ENCODE measurements at places on chromosomes 5 and 9.

DNA sequence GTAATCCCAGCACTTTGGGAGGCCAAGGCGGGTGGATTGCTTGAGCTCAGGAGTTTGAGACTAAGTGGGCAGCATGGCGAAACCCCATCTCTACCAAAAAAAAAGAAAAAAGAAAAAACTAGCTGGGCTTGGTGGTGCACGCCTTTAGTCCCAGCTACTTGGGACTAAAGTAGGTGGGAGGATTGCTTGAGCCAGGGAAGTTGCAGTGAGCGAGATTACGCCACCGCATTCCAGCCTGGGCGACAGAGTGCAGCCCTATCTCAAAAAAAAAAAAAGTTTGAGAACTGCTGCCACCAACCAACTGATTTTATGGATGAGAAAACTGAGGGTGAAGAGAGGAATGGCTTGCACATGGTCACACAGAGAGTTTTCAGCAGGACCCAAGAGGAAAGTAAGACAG is 175.1 kb downstream of the DOCK8 start:
- no peak for DNase-seq

DNA sequence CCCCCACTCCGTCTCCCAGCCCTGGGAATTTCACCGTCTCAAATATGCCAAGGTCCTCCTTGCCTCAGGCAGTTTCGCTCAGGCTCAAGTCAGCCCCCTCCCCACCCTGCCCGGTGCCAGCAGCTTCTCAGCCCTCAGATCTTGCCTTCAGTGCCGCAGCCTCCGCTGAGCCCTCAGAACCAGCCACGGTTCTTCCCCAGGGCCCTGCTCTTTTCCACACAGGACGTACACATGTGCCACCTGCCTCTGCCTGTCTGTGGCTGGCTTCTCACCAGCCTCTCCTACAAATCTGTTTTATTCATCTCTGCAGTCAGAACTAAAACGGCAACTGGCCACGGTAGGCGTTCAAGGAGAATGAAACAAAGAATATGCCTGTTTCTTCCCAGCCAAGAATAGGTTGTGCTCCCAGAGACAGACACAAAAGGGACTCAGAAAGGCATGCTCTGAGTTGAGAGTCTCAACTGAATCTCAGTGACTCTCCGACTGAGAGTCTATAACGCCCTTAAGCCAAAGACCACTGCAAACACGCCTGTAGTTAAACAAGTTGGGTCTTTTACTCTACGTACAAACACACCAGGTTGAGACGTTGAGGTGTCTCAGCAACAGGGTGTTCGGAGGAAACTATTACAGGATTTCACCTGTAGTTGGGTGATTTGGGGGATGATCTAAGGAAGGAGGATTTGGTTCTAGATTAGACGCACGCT is 10.6 kb upstream of the GRIN1 start:
- DNase-seq: no peak

DNA sequence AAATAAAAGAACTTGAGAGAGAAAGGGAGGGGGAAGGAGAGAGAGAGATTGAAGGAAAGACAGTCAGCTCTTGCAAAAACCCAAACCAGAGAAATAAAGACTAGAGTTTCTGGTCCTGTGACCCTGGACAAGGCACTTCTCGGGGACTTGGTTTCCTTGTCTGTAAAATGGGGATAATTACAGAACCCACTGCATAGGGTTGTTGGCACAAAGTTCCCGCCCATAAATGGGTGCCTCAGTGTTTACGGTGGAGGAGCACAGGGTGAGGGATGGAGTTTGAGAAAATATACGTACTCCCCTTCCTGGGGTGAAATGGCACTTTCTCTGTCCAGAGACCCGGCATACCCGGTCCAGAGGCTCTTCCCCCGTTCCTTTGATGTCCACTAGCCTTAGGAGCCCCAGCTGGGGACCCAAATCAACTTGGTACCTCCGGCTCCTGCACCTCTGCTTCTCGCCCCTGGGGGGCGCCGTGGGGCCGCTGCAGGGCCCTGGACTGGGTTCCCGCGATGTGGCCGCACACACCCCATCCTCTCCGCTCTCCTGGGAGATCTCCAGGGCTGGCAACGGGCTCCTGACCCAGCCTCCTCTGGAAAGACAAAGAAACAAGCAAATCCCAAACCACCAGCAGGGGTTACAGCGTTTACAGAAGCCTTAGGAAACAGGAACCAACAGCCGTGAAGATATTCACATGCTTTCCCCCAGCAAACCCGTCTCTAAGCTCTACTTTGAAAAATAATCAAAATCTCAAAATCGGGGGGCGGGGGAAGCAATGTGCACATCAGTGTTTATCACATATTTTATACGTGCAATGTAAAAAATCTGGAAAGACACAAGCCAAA is 26.3 kb downstream of the PTGES start:
- DNase-seq: peak; percentile 78

GRCh38 chr5:35473589-35473988 is 144.1 kb upstream of the SPEF2 start:
- no peak for DNase-seq

DNA sequence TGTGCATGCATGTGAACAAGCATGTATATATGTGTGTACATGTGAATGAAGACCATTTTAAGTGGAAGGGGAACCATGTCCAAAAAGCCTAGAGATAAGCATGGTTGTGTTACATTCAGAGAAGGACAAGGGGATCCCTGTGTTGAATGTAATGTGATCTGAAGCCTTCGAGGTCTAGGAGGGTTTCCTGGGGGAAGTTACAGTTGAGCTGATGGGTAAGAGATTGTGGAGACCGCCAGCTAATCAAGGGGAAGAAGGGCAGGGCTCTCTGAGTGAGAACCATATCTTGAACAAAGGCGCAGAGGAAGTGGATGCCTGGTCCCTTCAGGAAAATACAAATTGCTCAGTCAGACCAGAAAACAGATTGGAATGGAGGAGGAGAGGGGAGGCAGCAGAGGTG is 45.5 kb upstream of the TNFSF15 start:
- DNase-seq: no peak

DNA sequence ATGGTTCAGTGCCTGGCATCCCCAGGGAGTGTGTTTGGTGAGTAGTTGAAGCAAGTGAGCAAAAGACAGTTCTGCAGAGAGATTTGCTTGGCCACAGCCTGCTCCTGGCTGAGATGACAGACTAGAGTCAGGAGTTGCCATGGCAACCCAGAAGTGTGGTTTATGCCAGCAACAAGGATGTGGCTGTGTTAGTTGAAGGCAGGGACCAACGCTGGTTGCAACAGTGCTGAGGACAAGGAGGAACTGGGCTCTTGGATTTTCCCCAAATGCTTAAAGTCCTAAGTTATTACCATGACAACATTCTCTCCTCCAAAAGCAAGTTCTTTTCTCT is 2.7 kb downstream of the NXNL2 start:
- DNase-seq: peak; percentile 48

DNA sequence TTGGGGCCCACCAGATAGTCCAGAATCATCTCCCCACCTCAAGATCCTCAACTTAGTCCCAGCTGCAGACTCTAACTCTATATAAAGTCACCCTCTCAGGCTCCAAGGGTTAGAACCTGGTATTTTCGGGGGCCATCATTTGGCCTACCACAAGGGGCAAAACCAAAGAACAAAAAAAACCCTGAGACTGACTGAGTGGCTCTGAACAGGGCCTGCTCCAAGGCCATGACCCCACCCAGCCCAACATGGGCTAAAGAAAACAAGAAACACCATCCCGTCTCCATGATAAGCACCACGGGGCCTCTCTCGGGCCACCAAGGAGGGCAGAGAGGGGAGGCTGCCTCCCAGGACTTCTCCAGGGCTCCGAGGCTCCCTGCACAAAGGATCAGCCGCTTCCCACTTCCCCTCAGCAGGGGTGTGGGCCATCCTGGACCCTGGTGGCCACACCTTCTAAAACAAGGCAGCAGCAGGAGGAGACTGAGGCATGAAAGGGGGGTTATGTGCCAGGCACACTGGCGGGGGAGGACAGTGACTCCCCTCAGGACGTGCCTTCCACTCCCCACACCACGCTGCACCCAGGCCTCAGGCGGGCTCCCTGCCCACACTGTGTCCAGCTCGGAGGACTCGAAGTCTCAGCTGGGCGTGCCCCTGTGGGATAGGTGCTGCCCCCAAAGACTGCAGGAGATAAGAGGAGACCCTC is 51.5 kb downstream of the SEMA4D start:
- no peak for DNase-seq

DNA sequence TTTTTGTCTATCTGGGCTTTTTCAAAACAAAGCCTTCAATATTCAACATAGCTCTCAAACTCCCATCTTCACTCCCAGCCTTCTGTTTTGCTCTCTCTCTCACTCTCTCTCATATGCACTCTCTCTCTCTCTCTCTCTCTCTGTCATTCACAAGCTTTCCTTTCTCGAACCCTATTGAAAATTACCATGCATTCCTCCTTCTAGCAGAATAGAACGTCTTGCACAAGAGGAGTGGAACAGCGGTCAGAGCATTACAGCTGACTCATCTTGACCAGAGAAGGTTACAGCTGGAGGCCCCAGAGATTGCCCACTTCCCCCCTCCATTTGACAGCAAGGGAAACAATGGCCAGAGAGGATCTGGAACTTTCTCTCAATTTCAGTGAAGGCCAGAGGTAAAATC is 51.0 kb upstream of the LIFR start:
- DNase-seq: no peak

DNA sequence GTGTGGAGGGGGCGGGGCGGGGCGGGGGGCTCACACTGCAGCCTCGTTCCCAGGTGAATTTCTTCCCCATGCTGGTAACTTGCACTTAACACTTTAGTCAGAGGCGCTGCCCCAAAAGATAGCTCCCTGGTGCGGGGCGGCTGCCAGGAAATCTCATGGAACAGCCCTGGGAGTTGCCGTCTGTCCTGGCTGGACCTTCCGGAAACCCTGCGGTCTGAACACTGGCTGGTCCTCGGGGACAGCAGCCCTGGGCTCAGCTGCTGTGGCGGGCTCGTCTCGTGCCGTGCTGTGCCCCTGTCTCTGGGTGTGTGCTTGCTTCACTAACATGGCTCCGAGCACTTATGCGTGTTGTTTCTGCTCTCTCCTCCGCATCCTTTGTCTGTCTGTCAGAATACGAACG is 25.8 kb downstream of the PTGES2 start:
- no peak for DNase-seq

DNA sequence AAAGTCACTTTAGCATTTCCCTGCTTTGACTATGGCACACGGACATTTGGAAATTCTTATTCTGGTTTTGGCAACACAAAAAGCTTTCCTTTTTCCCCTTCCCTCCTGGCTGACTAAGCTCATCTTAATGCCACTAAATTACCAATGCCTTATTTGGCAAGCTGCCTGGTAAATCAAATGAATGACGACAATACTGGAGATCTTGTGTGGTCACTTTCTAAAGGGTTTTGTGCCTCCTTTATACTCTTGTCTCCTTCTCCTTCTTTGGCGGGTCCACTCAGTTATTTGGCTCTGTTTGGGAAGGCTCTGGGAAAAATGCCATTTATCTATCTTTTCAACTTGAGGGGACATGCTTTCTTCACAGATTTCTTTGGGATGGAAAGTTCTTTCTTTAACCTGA is 34.9 kb downstream of the SH3GL2 start:
- DNase-seq: peak; percentile 50

- DNase-seq: no peak
Observed at GRCh38 chr5:65695896-65696295, 26.0 kb downstream of the SGTB start.

- peak; percentile 6 for DNase-seq
Observed at GRCh38 chr5:136285096-136285855, 80.1 kb downstream of the TRPC7 start.

GRCh38 chr5:67494186-67494855 is 297.7 kb upstream of the CD180 start:
- no peak for DNase-seq

Measured in fibroblast of skin of left quadriceps (primary cell).